Activated CD4-positive, alpha-beta memory T cell treated with anti-CD3 and anti-CD28 coated beads, Interleukin-2, amount 10 ng/mL, durations not matched to agents 7 days and 5 days (primary cell): ENCODE measurements at places on chromosomes 2 and 18. TPM values are rescaled to one million over a fixed set of nuclear protein-coding genes. Genes with fewer than 3 reads are reported as not detected.

GRCh38 chr2:217610401-217610814 is 392.4 kb downstream of the TNS1 start:
- DNase-seq, result peak; percentile 44
- H3K4me1 ChIP-seq, result peaks cover 35% of the 10 kb centered on the region
- H3K4me3 ChIP-seq, result no peak overlapping the region
- no peaks in the 10 kb centered on the region for H3K36me3 ChIP-seq

GRCh38 chr18:2302628-2303516 is 268.4 kb downstream of the METTL4 start:
- no peaks in the 10 kb centered on the region for H3K4me1 ChIP-seq
- H3K27ac ChIP-seq, result no peak overlapping the region
- peaks cover 26% of the 10 kb centered on the region for H3K27me3 ChIP-seq
- no peak overlapping the region for H3K4me3 ChIP-seq
- no peaks in the 10 kb centered on the region for H3K36me3 ChIP-seq

APOB gene
- not detected for total RNA-seq

DNA sequence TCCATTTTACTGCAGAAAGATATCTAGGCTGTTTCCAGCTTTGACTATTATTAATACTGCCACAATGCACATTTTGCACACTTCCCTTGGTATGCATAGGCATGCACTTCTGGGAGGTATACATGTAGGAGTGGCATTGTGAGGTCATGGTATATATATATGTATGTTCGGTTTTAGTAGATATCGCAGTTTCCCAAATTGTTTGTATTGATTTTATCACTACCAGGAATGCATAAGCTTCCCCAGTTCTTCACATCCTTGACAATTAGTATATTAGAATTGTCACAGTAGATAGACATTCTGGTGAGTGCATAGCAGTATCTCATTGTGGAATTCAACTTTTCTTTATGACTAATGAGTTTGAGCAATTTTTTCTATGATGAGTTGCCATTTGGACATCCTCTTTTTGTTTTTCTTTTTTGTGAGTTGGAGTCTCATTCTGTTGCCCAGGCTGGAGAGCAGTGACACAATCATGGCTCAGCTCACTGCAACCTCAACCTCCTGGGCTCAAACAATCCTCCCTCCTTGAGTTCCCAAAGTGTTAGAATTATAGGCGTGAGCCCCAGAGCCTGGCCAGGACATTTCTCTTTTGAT is 4.2 kb upstream of the GRB14 start:
- H3K4me1 ChIP-seq, result no peaks in the 10 kb centered on the region
- no peak for DNase-seq
- H3K36me3 ChIP-seq, result no peaks in the 10 kb centered on the region
- peaks cover 11% of the 10 kb centered on the region for H3K27me3 ChIP-seq
- H3K4me3 ChIP-seq, result no peak overlapping the region

- no peaks in the 10 kb centered on the region for H3K36me3 ChIP-seq
- H3K27ac ChIP-seq, result no peak overlapping the region
- H3K4me3 ChIP-seq, result no peak overlapping the region
- H3K27me3 ChIP-seq, result peaks cover 34% of the 10 kb centered on the region
- no peak for DNase-seq
Observed at GRCh38 chr18:24536326-24536725, 75.9 kb downstream of the HRH4 start.

DNA sequence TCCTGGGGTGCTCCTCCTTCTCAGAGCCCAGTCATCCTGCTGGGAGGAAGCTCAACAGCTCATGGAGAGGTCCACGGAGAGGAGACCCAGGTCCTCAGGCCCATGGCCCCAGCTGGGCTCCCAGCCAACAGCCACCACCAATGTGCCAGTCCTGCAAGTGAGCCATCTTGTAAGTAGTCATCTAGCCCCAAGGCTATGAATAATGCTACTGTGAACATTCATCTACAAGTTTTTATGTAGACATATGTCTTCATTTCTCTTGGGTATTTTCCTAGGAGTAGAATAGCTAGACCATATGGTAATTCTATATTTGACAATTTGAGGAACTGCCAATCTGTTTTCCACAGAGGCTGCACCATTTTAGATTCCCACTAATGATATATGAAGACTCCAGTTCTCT is 166.1 kb downstream of the MTCL1 start:
- H3K27ac ChIP-seq, result no peak overlapping the region
- DNase-seq, result no peak
- no peaks in the 10 kb centered on the region for H3K4me1 ChIP-seq
- H3K36me3 ChIP-seq, result no peaks in the 10 kb centered on the region
- peaks cover 2% of the 10 kb centered on the region for H3K27me3 ChIP-seq

- no peak overlapping the region for H3K4me3 ChIP-seq
- H3K36me3 ChIP-seq, result no peaks in the 10 kb centered on the region
- peaks cover 22% of the 10 kb centered on the region for H3K4me1 ChIP-seq
- no peak overlapping the region for H3K27ac ChIP-seq
- H3K27me3 ChIP-seq, result peaks cover 11% of the 10 kb centered on the region
Observed at GRCh38 chr18:63054901-63055584, 264.5 kb downstream of the BCL2 start.

GRCh38 chr2:128433911-128434550 is 115.4 kb upstream of the HS6ST1 start:
- no peaks in the 10 kb centered on the region for H3K4me1 ChIP-seq
- DNase-seq, result no peak
- peaks cover 23% of the 10 kb centered on the region for H3K27me3 ChIP-seq

SERPINB13 gene
- total RNA-seq, result not detected

GRCh38 chr18:42743373-42744138 is 371.9 kb downstream of the RIT2 start:
- H3K4me1 ChIP-seq, result no peaks in the 10 kb centered on the region
- H3K27me3 ChIP-seq, result no peaks in the 10 kb centered on the region
- H3K36me3 ChIP-seq, result no peaks in the 10 kb centered on the region
- no peak for DNase-seq
- no peak overlapping the region for H3K27ac ChIP-seq

SERPINB8 gene
- total RNA-seq, result 9.3 TPM

TNS1 gene
- total RNA-seq, result 3.2 TPM

CDH19 gene
- total RNA-seq, result not detected

SERPINB3 gene
- total RNA-seq, result not detected

DNA sequence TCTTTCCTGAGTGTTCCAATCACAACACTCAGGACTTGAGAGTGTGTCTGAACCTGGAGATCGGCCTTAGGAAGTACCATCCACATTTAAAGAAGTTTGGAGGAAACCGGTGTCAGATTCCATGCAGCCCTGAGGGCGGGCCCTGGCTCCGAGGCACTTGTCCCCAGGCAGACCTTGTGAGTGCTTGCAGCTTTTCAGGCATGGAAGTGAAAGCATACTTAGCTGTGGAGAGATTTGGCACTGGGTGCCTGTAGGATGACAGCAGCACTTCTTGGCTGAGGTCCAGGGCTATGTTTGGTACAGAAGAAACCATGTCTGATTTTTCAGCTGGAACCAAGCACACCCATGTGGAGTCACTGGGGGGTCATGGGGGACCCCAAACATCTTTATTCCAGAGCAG is 230.8 kb downstream of the SEPTIN10 start:
- no peak for DNase-seq
- no peak overlapping the region for H3K4me3 ChIP-seq
- H3K27ac ChIP-seq, result no peak overlapping the region
